ENCODE measurements at places on chromosomes 12 and 14.

DNA sequence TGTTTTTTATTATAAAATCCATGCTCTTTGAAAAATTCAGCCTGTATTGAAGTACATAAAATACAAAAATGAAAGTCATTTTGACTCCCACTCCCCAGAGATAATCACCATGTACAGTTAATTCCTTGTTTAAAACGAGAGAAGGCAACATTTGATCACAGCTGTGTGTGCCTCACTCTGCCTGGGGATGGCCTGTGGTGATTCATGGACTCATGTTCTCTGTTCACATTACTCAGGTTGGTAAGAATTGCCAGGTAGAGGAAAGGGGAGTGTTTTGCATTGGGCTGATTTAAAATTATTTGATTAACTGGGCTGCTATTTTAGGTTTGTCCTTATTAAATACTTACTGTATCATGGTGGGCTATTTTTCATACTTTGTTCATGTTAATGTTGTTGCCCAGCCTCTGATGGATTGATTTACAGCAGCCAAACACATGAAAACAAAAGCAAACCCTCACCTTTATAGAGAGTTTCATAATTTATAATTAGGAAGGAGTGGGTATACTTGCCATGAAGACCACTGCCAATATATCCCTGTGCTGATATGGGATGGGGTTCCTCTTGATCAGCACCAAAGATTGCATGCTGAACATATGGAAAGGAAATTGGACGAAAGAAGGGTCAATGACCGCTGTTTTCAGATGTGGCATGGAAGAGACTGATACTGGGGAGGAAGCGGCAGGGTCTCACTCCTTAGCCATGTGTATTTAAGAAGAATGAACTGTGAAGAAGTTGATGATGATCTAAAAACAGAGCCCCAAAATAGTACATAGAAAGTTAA is 3.0 kb downstream of the ZBTB1 start:
- DNase-seq, result peak; percentile 21

- DNase-seq, result no peak
Measured at GRCh38 chr12:46693034-46693433, 132.8 kb downstream of the SLC38A4 start.

- no peak for DNase-seq
Measured at GRCh38 chr12:101746661-101747060, 7.4 kb upstream of the SYCP3 start.

GRCh38 chr12:52041695-52042123 is 9.5 kb upstream of the NR4A1 start:
- DNase-seq, result peak; percentile 51

GRCh38 chr12:75783093-75783877 is 248.3 kb downstream of the PHLDA1 start:
- no peak for DNase-seq
